ENCODE measurements at places on chromosomes 6 and 20.

DNA sequence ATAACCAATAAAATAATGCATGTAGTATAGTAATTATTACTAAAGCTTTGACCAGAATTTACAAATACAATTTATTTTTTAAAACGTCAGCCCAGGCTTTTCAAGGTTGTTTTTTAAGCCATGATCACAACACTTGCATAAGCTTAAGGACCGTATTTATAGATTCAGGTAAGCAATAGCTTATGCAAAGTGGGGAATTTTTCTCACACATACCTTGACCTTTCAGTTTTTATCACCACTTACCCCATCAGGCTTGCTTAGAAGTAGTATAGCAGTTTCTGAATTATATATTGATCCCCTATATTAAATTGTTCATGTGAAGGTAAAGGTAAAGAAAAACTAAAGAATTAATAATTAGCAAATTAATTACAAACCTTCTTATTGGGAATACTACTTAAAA, 232.3 kb upstream of the FKBP1C start:
- no peaks in the 10 kb centered on the region for H3K27me3 ChIP-seq
- no peaks in the 10 kb centered on the region for H3K4me1 ChIP-seq
- no peaks in the 10 kb centered on the region for H3K36me3 ChIP-seq
- no peak overlapping the region for H3K4me3 ChIP-seq
- no peak overlapping the region for H3K27ac ChIP-seq

DNA sequence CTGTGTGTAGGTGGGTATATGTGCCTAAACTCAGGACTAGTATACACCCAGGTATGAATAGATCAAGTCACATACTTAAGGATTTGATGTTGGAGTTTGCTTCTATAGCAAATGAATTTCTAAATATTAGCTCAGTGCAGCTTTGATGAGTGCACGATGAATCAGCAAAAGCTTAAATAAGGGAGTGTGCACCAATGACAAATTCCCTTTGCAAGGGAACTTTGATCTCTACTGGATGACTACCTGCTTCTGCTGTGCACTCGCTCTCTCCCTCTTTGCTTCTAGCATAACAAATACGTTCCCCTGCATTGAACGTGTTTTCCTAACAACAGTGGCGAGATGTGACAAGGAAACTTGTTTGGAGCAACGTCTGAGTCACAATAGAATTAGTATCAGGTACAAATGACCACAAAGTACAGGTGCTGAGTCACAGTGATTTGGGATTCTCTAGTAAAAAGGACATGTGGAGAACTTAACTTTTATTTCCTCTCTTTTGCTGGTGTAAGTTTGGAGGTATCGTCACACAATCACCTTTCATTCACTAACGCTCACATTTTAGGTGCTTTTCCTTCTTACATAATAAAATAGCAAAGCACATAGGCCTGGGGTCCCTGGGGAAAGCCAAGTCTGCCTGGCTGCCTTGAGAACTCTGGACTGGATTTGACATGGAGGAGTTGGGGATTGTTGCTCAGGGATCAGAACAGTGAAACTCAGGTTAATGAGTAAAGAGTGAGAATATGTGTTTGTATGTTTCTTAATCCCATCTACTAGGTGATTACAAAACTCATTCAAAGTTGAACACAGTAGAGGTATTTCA, 49.7 kb downstream of the KLHL31 start:
- H3K4me3 ChIP-seq = no peak overlapping the region
- H3K36me3 ChIP-seq = no peaks in the 10 kb centered on the region
- no peaks in the 10 kb centered on the region for H3K4me1 ChIP-seq
- no peak for DNase-seq
- H3K27me3 ChIP-seq = no peaks in the 10 kb centered on the region

- no peak overlapping the region for H3K4me3 ChIP-seq
- peaks cover 82% of the 10 kb centered on the region for H3K36me3 ChIP-seq
- H3K27ac ChIP-seq = no peak overlapping the region
- no peaks in the 10 kb centered on the region for H3K4me1 ChIP-seq
- no peak for DNase-seq
These were observed 235.2 kb downstream of the SYNE1 start for GRCh38 chr6:152401978-152402377.

DNA sequence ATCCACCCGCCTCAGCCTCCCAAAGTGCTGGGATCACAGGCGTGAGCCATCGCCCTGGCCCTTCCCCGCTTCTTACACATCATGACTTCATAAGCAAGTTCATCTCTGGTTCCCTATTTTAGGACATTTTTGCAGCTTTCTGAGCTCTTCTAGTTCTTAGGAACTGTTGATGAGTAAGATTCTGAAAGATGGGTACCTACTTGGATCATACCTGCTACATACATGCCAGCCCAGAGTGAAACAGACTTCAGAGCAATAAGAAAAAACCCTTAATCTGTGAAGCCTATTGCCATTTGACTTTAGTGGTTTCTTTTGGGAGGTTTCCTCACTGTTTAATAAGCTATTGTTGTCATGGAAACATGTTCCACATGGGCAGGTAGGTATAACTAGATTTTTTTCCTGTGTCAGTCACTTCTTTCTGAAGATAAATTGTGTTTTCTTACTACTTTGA, 27.9 kb upstream of the TMEM217 start:
- no peak for DNase-seq
- peaks cover 58% of the 10 kb centered on the region for H3K36me3 ChIP-seq
- H3K4me3 ChIP-seq = no peak overlapping the region
- peaks cover 9% of the 10 kb centered on the region for H3K4me1 ChIP-seq
- H3K27ac ChIP-seq = no peak overlapping the region

- no peak for DNase-seq
- no peaks in the 10 kb centered on the region for H3K27me3 ChIP-seq
- H3K36me3 ChIP-seq = no peaks in the 10 kb centered on the region
- no peak overlapping the region for H3K4me3 ChIP-seq
These were observed 91.1 kb upstream of the HIVEP1 start for GRCh38 chr6:11921017-11921438.

DNA sequence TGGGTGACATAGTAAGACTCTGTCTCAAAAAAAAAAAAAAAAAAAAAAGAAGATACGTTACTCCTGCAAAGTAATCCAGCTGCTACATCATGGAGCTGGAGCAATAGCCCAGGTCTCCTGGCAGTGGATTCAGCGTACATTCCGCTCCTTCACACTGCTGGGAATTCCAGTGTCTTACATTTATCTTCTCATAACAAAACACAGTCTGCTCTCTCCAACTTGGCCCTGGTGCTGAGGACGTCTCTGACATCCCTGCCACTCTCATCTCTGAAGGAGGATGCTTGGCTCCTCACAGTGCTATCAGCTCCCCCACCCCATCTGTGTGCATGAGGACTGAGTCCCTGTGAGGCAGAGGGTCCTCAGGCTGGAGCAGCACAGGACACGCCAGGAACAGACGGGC, 529.8 kb downstream of the CD83 start:
- no peaks in the 10 kb centered on the region for H3K27me3 ChIP-seq
- H3K36me3 ChIP-seq = no peaks in the 10 kb centered on the region
- DNase-seq = no peak

DNA sequence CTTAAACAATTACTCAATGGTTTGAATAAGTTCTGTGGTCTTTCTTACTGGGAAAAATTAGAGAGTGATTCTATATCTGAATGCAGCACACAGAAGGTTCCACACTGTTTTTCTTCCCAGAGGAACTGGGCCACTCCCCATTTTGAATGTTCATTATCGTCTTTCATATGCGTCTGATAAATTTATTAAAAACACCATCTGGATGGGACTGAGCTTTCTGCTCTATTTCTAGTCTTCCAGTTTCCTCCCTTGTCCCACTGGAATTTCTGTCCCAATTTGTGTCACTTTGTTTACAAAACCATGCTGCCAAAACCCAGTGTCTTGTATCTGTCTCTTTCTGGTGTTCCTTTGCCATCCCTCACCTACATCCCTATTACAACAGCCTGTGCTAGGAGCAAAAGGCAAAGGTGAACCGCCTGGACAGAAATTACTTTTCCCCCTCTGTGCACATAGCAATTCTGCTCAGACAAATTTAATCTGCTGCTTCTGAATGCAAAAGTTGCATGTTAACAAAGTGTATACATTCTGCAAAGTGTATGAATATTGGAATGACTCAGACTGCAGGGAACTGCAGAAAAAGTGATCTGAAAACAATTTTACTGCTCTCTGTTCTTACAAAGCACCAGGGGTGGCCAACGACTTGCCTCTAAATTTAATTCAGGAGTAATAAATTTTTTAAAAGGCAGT, 333.6 kb downstream of the BTBD9 start:
- no peaks in the 10 kb centered on the region for H3K4me1 ChIP-seq
- no peak overlapping the region for H3K27ac ChIP-seq
- no peak overlapping the region for H3K4me3 ChIP-seq
- no peak for DNase-seq
- no peaks in the 10 kb centered on the region for H3K27me3 ChIP-seq

- H3K27ac ChIP-seq = no peak overlapping the region
- H3K27me3 ChIP-seq = no peaks in the 10 kb centered on the region
- no peaks in the 10 kb centered on the region for H3K36me3 ChIP-seq
- DNase-seq = no peak
- peaks cover 13% of the 10 kb centered on the region for H3K4me1 ChIP-seq
These were observed 118.3 kb downstream of the KCNQ5 start for GRCh38 chr6:72740135-72740534.

DNA sequence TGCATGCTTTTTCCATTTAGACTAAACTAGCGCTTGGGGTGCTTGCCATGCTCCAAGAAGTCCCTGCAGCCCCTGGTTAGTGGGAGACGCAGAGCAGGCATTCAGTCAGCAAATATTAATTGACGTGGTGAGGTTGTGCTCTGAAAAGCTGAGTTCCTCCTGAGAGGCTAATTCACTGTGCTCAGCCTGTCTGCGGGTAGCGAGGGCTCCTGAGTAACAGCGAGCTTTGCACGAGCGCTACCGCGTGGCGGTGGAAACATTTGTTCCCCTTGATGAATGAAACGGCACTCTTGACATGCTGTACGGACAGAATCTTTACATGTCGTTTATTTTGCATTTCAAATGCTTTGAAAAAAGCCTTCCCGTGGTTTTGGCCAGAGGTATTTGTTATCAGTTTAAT, 170.6 kb upstream of the AGPAT4 start:
- H3K36me3 ChIP-seq = no peaks in the 10 kb centered on the region
- H3K4me1 ChIP-seq = no peaks in the 10 kb centered on the region
- H3K27me3 ChIP-seq = no peaks in the 10 kb centered on the region
- H3K27ac ChIP-seq = no peak overlapping the region
- DNase-seq = no peak
- no peak overlapping the region for H3K4me3 ChIP-seq

- no peaks in the 10 kb centered on the region for H3K4me1 ChIP-seq
- DNase-seq = no peak
- no peak overlapping the region for H3K4me3 ChIP-seq
- H3K36me3 ChIP-seq = no peaks in the 10 kb centered on the region
These were observed 6.7 kb upstream of the PDSS2 start for GRCh38 chr6:107466062-107466461.

- no peaks in the 10 kb centered on the region for H3K27me3 ChIP-seq
- no peaks in the 10 kb centered on the region for H3K36me3 ChIP-seq
- no peak for DNase-seq
These were observed 81.7 kb upstream of the CD83 start for GRCh38 chr6:14035874-14036273.

GRCh38 chr6:39756582-39756981, 31.4 kb upstream of the KIF6 start:
- no peaks in the 10 kb centered on the region for H3K36me3 ChIP-seq
- no peaks in the 10 kb centered on the region for H3K4me1 ChIP-seq
- H3K27me3 ChIP-seq = no peaks in the 10 kb centered on the region
- H3K4me3 ChIP-seq = no peak overlapping the region

DNA sequence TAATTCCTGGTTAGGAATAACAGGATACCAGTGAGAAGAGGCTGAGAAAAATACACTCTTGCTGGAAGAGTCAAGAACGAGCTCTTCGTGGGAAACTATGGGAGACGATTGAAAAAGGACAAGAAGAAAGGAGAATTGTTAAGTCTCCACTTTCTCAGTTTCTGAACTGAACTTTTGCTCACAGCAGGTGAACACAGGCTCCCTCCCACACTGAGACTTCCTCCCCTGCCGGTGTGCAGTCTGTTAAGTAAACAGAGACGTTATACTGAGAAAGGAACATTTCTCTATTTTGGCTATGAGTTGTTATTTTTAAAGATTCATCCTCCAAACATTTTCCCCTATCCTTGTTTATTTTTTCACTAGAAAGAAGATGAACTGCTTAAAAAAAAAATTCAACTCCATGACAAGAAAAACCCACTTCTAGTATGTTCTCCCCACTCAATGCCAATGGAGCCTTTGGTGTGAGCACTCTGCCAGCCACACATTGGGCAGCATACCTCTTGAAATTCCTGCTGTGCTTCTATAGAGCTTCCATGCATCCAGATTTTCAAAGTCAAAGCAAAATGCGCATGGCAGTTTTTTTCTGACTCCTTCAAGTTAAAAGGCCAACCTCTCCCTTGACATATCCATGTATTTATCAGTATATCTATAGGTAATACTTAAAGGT, 250.5 kb downstream of the ESR1 start:
- H3K36me3 ChIP-seq = no peaks in the 10 kb centered on the region
- no peak overlapping the region for H3K27ac ChIP-seq
- H3K4me1 ChIP-seq = no peaks in the 10 kb centered on the region
- no peak overlapping the region for H3K4me3 ChIP-seq
- DNase-seq = no peak
- no peaks in the 10 kb centered on the region for H3K27me3 ChIP-seq

DNA sequence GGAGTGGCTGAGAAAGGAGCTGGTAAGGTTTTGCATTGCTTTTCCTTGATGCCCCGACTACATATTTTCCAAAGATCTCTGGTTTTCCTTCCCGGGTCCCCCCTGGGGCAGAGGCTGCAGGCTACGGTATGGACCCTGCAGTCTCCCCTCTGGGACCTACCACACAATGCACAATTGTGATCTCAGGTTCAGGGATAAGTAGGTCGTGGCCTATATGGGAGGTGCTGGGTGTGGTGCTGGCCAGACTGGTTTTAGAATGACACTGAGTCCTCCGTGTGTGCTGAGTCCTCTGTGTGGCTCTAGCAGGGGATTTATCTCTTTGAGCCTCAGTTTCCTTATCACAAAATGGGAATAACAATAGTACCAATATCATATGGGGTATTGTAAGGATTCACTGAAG, 376 bp downstream of the C20orf202 start:
- H3K27ac ChIP-seq = no peak overlapping the region
- no peaks in the 10 kb centered on the region for H3K36me3 ChIP-seq
- no peak overlapping the region for H3K4me3 ChIP-seq
